Activated naive CD4-positive, alpha-beta T cell treated with anti-CD3 and anti-CD28 coated beads, Interleukin-2, amount 10 ng/mL, durations not matched to agents 7 days and 5 days (primary cell): ENCODE measurements at places on chromosomes 12 and 14.

GRCh38 chr12:114858388-114859146 lies 174.6 kb upstream of the TBX3 start:
- DNase-seq, result no peak

- DNase-seq, result no peak
Observed at GRCh38 chr14:58026219-58026618, 125.8 kb downstream of the ARMH4 start.

DNA sequence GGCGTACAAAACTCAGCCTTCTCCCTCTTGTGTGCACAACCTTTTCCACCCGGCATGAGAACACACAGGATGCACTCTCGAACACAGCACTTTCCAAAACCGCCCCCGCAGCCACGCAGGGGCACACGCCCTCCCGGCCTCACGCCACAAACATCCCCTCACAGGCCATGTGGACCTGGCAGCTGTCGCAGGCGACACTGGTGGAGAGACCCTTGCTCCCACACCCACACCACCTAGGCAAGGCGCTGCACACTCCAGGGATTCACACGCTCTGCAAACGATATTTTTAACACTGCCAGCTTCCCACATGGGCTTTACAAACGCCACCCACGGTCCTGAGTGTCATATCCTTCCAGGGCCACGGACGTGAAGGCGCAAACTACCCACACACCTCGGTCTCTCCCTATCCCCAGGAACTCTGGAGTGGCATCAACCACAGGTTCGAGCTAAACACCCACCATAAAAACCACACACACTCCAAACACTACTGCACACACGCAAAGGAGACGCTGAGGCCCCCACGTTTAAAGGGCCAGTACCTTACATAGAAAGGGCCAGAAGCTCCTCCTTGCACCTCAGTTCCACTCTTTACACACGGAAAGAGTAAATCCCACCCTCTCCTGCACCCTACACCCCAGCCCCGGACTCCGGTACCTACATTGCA lies 12.4 kb upstream of the ITGB7 start:
- peak; percentile 70 for DNase-seq

DNA sequence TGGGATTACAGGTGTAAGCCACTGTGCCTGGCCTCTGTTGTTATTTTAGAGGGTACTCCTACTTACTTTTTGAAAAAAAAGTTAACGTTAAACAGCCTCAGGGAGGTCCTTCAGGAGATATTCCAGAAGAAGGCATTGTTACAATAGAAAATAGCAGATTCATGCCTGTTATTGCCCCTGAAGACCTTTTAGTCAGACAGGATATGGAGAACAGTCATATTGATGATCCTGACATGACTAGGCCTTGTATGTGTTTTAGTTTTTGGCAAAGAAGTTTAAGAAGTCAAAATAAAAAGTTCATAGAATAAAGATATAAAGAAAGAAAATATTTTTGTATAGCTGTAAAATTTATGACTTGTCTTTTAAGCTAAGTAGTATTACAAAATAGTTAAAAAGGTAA lies 45.3 kb downstream of the WASHC3 start:
- DNase-seq, result no peak

- no peak for DNase-seq
Observed at GRCh38 chr14:102394717-102395375, 32.1 kb downstream of the TECPR2 start.

- peak; percentile 21 for DNase-seq
Observed at GRCh38 chr12:41932470-41932991, 212.1 kb downstream of the GXYLT1 start.

DNA sequence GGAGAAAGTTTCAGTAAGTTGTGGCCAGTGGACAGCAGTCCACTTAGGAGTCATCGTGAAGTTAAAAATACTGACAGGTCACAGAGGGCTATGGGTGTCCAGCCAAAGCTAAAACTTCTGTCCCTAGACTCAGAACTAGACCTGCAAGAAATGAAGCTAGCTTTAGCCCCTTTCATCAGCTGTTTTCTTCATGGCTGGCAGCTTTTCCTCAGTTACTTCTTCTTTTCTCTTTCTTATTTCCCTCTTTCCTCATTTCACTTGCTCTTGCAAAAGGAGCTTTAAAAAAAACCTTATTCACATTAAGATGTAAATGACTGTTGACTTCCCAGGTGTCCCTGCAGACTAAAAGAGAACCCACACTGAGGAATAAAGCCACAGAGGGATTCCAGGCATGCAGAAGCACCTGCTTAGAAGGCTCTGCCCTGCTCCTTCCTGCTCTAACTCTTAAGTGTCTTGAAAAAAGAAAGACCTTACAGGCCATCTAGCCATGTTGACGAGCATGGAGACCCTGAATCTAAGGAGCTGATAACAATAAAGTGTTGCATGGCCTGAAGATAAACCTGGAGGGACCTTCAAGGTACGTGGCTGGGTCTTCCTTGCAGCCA lies 69.7 kb upstream of the CCND2 start:
- DNase-seq, result no peak

- DNase-seq, result no peak
Observed at GRCh38 chr12:127381681-127382080, 885.3 kb upstream of the TMEM132C start.

DNA sequence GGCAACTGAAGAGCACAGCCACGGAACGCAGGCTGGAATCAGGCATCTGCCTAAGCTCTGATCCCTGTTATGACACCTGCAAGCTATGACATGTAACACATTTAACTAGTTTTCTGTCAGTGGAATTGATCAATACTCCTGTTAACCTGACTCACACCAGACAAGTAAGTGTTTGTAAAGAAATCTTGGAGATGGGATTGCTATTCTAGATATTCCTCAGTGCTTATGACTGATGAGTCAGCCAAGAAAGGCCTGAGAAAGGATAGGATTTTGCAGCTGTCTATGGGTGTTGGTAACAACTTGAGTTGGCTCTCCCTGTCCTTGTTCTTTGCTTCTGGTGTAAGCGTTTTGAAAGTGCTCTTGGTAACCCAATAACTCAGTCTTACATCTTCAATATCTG lies 110.5 kb downstream of the GPR135 start:
- no peak for DNase-seq

- DNase-seq, result no peak
Observed at GRCh38 chr12:47202176-47202575, 122.4 kb upstream of the AMIGO2 start.

DNA sequence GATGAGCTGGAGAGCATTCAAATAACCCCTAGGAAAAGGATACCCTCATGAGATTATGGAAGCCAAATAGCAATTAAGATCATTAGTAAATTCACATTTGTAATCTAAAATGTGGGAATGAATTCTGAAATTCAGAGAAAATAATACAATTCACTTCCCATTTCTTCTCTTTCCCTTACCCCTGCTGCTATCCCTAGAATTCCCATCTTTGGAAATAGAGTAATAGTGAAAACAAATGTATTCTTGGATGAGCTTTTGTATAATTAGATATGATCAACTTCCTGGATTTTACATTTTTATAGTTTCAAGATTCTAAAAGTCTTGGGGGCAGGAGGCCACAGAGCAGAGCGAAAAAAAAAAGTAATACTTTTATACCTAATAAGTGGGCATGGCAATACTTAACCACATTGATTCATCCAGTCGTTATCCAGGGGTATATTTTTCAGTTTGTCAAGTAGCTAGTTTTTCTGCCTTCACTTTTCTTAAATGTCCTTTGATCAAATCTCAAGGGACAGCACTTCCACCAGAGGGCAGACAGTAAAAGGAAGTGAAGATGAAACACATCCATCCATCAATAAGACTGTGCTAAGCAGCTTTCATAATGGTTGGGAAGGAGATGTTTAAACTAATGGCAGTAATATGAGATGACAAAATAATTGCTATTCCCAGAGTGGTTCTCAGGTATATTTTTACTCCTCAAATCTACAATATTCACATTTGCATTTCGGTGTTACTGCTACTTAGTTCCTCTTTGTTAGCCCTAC lies 401.3 kb downstream of the DIO2 start:
- no peak for DNase-seq

DNA sequence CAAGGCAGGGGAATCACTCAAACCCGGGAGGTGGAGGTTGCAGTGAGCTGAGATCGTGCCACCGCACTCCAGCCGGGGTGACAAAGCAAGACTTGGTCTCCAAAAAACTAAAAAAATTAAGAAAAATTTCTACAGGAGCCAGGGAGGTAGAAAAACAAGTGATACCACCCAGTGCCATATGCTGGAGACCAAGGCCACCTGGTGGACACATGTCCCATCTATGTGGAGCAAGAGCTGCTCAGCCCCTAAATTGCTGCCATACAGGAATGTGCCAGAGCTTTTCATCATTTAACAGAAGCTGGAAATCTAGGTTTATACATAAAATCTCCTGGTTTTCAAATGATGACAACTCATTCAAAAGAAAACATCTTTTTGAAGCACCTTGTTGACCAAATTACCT lies 61.4 kb upstream of the ELK3 start:
- DNase-seq, result peak; percentile 60

GRCh38 chr12:47236109-47236714 lies 156.5 kb upstream of the AMIGO2 start:
- no peak for DNase-seq

GRCh38 chr12:52487211-52487610 lies 5.8 kb downstream of the KRT6A start:
- DNase-seq, result no peak

GRCh38 chr12:71194657-71195056 lies 36.9 kb upstream of the TSPAN8 start:
- DNase-seq, result no peak

DNA sequence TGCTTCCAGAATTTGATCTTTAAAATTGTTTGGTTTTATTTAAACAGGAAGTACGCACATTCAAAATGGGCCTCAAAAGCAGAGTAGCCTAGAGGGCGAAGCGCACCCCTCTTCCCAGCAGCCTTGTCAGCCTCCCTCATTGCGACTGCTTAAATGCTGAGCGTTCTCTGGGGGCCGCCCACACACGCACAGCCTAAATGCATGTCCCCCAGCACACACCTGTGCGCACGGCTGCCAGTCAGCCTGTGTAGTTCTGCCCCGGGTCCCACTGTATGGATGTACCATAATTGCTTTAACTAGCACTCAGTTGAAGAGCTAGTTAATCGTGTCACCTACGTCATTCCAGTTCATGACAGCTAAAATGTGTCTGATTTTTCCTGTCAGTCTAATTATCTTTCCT lies 79.3 kb downstream of the TESC start:
- no peak for DNase-seq

DNA sequence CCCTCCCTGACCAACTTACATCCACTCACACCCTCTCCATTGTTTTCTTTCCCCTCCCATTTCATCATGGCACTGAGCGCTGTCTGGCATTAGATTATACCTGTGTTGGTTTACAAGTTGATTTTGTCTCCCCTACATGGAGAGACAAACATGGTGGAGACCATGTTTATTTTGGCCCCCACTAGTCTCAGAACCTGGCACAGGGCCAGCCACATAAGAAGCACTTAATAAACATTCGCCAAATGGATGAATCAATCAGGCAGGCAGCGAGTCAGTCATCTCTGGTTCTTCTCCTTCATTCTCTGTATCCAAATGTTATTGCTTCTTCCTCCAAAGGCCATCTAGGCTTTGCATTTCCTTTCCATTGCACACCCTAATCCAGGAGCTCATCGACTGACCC lies 177.4 kb downstream of the DPF3 start:
- DNase-seq, result no peak
